NCI-H2081 (cell line): ENCODE measurements at places on chromosomes 3 and 15.

- DNase-seq = no peak
Measured at GRCh38 chr3:162647321-162647720, 1150.7 kb downstream of the OTOL1 start.

DNA sequence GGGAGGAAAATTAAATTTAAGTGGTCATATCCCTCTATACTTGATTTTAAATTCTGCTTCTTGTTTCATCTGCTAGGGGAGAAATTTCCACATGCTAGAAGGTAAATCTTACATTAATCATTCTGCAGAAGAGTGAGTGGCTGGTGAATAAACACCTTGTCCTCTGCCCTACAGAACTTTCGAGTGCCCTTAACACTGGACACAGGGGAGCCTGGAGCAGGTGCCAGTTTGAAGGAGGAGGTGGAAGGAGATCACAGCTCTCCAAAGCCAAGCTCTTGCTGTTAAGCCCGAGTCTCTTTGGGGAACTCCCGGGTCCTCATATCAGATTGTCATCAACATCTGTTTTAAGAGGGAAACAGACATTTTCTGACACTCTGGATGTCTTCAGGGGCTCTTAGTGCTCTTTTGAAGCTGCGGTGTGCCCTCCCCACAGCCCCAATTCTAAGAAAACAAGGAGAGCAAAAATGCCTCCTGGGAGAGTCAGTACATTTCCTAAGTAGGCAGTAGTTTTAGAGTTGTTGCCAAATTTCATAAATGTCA is 31.3 kb downstream of the LAMP3 start:
- no peak for DNase-seq

DNA sequence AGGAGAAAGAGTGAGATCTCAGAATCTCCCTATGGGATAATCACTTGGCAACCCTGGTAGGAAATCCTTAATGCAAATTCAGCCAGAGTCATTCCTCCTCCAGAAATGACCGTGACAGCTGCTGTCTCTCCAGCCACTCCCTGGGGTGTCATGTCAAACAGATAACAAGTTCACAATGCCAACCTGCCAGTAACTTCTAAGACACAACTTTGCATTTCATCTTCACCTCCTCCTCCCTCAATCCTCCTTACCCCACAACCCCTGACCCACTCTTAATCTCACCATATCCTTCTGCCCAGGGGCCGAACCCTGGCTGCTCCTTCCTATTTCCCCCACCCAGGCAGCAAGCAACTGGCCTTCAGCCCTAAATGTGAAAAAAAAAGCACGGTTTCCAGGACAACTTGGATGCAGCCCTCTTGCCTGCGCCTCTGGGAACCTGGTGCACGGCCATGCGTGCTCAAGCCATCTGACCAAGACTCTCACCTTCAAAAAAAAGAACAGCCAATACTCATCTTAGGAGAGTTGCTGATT is 166.0 kb downstream of the NTRK3 start:
- DNase-seq = no peak

DNA sequence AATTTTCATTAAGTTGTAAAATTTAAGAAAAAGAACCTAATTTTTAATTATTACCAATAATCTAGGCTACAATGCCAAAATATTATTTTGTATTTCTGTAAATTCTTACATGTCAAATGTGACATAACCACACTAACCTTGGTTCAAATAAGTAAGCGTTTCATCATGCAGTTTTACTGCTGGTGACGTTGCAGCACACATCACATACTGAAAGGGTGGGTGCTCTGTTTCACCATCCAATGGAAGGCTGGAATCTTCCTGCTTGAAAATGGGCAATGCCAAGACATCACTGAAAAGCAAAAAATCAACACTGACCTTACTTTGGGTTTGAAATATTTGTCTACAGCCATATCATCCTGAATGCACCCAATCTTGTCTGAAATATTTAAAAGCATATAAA is 14.8 kb downstream of the UBP1 start:
- peak; percentile 2 for DNase-seq

DNA sequence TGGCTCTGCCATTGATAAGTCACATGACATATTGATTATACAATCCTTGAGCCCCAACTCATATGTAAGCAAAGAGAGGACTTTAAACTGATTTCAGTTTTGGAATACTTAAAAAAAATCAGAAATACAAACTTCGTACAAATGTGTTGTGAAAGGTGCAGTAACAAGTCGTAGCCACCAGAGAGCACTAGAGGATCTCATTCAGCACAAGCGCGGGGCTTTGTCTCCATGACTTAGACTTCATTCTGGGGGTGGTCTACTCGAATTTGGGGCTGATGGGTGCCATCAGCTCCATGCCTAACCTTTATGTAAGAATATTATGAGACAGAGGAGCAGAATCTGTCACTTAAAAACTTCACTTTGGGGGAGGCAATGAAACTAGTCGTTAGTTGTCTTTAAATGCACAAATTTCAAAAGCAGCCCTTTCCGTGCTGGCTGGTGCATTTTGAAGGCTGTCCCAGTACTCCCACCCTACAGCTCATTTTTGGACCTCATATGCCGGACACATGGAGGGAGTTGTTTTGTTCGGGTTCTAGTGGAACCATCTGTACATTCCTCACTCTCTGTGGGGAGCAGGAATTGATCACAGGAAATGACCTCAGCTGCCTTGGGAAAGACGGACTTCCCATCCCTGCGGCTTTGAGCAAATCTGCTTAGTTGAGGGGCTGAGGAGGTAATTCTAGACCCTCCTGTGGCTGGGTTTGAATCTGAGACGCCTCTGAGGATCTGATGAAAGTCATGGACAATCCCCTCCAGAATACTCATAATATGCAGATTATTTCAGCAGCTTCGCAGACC is 27.5 kb upstream of the MASP1 start:
- DNase-seq = peak; percentile 59

DNA sequence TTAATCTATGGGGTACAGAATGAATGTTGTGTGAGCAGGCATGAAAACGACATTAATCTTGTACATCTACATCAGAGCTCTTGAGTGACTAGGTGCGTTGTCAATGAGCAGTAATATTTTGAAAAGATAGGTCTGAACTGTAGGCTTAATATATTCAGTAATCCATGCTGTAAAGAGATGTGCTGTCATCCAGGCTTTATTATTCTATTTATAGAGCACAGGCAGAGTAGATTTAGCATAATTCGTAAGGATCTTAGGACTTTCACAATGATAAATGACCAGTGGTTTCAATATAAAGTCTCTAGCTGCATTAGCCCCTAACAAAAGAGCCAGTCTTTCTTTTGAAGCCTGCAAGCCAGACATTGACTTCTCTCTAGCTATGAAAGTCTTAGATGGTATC is 43.0 kb downstream of the NLGN1 start:
- no peak for DNase-seq

DNA sequence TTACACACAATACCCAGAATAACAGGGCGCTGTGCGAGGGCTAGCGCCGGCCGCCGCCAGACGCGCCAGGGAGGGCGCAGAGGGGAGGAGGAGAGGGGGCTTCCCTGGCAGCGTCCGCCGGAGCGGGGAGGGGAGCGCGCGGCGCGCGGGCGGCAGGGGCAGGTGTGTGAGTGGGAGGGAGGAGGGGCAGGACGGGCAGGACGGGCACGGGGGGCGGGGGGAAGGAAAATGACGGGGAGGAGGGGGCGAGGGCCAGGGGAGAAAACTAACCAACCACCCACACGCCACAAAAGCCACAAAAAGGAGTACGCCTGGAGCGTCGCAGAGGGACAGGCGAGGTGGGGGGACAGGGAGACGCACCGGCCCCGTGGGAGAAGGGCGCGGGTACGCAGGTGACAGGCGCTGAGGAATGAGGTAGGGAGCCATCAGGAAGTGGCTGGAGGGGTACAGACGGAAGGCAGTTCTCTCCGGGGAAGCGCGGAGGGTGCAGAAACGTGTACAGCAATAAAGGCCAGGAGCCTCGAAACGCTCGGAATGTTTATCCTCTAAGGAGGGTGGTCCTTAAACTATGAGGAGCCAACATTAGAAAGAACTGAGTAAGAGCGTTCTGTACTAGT is 610 bp upstream of the SATB1 start:
- DNase-seq = peak; percentile 80

DNA sequence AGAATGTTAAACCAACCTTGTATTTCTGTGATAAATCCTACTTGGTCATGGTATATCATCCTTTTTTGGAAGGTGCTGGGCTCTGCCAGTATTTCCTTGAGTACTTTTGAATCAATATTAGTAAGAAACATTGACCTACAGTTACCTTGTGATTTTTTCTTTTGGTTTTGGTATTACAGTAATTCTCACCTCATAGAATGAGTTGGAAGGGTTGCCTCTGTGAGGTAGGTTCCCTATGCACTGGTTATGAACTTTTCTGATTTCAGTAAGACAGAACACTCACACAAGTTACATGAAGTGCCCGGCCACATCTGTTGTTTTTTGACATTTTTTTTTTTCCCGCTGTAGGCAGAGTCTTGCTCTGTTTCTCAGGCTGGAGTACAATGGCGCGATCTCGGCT is 20.0 kb downstream of the PCCB start:
- no peak for DNase-seq

- peak; percentile 25 for DNase-seq
Measured at GRCh38 chr3:130539005-130539404, 22.0 kb downstream of the COL6A6 start.

DNA sequence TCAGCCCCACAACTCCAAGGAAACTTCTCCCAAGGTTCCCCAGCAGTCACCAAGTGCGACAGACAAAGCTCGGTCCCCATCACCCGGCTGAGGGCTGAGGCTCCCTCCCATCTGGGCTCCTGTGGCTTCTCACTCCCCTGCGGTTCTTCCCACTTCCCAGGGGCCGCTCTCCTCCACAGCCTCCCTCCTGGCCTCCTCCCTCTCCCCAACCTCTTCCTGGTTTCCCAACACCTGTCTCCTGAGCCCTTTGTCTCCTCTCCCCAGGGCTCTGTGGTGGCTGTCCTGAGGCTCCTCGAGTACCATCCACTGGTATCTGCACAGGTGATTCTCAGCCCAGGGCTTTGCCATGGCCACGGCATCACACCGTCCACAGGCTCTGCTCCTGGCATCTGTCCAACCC is 113.2 kb upstream of the NSMCE3 start:
- DNase-seq = no peak

GRCh38 chr15:58985443-58985842 is 2.0 kb upstream of the RNF111 start:
- DNase-seq = no peak

GRCh38 chr15:86125775-86126174 is 46.1 kb downstream of the AGBL1 start:
- no peak for DNase-seq

DNA sequence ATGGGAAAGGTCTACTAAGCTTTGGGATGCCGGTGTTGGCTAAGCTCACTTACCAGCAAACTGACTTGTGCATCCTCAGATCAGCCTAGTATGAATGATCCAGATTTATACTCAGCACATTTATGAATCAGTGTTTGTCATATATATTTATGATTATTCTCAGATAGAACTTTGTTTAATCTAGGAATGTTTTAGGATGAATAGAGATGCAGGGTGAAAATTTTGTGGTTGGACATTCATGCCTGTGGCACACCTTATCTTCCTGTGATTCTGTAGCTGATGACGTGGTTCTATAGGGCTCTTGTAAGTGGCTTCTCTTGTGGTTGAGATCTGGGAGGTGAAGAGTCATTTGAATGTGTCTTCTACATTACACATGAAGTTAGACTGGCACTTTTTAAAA is 11.4 kb downstream of the CDIN1 start:
- DNase-seq = no peak

DNA sequence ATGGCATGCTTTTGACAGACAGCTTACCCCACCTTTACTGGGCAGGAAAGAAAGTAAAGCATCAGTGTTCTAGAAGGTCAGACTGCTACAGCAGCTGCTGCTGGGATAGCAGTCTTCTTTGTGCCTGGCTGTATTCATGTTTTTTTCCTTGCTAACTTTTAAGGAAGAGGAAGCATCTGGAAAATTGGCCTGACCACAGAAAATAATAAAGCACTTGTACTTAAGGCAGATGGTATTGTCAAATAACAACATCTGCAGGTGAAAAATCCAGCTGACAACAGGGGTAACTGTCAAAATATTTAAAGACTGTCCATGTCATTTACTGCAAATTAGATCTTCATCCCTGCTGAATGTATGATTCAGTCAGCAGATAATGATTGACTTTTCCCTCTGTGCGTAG is 229.0 kb downstream of the OXSM start:
- DNase-seq = no peak

GRCh38 chr3:54932606-54933005 is 4.7 kb upstream of the LRTM1 start:
- DNase-seq = no peak

GRCh38 chr3:180631317-180631716 is 29.4 kb downstream of the TTC14 start:
- DNase-seq = no peak

- DNase-seq = no peak
Measured at GRCh38 chr3:55775366-55776154, 288.5 kb upstream of the WNT5A start.

DNA sequence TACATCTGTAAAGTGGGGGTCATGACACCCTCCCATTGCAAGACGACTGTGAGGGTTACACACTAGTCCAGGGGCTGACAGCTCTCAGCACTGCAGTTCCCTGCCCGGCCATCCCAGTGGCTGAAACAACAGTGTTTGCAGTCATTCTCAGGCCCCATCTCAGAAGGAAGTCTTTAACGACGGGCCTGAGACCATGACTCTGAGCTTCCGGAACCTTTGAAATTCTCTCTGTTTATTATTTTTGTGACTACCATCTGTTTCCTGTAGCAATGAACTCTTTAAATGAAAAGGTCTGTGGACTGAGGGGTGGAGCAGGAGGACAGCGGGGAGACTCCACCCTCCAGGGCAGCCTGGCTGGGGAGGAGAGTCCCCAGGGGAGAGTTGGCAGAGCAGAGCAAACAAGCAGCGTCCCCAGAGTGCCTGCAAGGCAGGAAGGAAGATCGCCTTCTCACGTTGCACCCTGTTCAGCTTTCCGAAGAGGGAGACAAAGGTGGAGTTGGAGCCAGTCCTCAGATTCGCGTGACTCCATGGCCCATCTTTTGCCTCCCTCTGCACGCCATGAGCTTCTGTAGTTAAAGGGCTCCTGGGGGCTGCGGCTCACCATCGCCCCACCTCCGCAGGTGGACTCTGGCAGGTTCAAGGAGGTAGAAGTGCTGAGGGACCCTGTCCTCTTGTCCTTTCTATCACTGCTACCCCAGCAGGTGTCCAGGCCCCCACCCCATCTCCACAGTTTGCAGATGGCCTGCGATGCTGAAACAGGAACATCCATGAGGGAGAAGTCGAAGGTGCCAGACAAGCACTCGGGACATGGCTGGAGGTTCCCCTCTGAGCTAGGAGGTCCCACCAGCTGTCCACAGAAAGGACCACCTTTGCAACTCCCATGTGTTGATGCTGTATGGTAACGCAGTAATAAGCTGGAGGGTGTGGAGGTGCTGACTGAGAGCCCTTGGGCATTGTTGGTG is 525.8 kb upstream of the PROK2 start:
- peak; percentile 74 for DNase-seq
